ENCODE measurements at places on chromosomes 7 and 10.

DNA sequence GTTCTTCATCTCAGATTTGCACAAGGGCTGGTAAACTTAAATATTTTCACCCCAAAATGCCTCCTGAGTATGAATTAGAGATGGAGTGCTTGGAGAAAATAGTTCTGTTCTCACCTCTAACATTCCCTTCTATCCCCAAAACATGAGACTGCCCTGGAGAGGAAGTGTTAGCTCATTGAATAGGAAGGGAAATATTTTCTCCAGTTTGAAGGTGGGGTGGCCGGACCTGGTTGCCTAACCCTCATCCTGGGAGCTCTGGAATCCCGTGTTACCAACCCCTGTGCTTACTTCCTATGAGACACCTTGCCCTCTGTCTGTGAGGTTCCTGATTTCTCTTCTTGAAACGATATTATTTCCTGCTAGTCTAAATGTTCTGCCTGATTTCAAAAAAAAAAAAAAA, 779 bp downstream of the IFIT2 start:
- DNase-seq: no peak

- DNase-seq: no peak
Observed at GRCh38 chr10:110780704-110781103, 91.0 kb upstream of the PDCD4 start.

GRCh38 chr7:91251877-91252276, 12.4 kb upstream of the FZD1 start:
- DNase-seq: no peak

DNA sequence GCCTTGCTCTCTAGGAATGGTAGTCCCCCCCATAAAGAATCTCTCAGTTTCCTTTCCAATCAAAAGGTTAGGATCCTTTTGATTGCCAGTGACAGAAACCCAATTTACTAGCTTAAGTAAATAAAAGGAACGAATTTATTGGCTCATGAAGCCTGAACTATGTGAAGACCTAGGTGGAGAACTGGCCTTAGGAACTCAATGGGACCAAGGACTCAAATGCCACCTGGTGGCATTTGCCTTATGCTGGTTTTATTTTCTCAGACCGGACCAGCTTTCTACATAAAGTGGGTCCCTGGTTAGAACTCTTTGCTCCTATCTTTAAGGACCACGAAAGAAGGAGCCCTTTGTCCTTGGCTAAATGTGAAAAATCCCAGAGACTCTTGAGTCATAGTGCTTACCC, 25.4 kb downstream of the CFTR start:
- DNase-seq: no peak

DNA sequence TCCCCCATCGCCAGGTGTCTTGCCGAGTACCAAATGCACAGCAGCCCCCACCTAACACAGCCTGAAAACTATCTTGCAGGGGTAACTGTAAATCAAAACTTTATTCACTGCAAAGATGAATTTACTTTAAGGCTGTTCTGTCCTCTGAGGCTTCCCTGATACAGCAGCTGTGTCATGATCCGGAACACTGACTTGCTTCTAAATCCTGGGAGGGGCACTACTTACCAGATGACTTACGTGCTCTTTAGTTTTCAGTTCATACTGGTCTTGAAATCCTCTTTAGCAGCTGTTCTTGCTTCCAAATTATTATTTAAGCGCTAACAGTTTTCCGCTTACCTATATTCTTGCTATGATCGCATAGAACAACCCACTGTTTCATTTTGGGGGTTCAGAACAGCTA, 4.9 kb downstream of the DYNC1I1 start:
- no peak for DNase-seq

DNA sequence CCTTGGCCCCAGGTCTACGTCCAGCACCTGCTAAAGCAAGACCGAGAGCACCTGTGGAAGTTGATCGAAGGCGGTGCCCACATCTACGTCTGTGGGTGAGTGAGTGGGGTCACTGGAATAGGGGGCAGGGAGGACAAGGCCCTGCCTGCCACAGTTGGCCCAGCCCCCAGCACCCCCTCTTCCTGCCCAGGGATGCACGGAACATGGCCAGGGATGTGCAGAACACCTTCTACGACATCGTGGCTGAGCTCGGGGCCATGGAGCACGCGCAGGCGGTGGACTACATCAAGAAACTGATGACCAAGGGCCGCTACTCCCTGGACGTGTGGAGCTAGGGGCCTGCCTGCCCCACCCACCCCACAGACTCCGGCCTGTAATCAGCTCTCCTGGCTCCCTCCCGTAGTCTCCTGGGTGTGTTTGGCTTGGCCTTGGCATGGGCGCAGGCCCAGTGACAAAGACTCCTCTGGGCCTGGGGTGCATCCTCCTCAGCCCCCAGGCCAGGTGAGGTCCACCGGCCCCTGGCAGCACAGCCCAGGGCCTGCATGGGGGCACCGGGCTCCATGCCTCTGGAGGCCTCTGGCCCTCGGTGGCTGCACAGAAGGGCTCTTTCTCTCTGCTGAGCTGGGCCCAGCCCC, 8.1 kb downstream of the TMEM120A start:
- DNase-seq: no peak

DNA sequence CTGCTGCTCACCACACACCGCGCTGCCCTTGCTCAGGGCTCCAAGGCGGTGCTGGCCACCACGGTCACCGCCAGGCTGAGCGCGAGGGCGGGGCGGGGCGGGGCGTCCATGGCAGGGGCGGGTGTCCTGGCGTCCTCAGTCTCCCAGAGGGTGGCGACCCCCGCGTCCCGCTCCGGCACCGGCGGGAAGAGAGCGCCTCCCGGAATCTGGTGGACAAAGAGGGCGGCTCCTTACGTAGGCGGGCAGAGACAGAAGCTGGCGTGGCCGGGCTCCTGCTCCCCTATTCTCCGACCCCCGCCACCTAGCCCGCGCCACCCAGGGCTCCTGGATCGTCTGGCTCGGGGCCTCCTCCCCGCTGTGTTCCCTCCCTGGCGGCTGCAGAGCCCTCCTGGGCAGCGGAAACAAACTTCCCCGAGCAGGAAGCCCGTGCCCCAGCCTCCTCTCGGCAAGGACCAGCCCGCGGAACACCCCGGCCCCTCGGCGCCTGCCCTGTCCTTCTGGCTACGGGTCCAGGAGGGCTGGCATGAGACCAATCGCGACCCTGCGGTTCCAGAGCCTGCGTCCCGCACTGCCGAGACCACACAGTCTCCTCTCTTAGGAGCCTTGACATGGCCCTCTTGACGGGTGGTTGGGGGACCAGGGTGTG, 133.8 kb upstream of the ZNF92 start:
- DNase-seq: peak; percentile 44

GRCh38 chr10:131495224-131495623, 183.7 kb upstream of the TCERG1L start:
- no peak for DNase-seq

- no peak for DNase-seq
Observed at GRCh38 chr7:116213361-116214130, 3.2 kb downstream of the TES start.

GRCh38 chr10:24904824-24905223, 47.6 kb downstream of the PRTFDC1 start:
- no peak for DNase-seq

DNA sequence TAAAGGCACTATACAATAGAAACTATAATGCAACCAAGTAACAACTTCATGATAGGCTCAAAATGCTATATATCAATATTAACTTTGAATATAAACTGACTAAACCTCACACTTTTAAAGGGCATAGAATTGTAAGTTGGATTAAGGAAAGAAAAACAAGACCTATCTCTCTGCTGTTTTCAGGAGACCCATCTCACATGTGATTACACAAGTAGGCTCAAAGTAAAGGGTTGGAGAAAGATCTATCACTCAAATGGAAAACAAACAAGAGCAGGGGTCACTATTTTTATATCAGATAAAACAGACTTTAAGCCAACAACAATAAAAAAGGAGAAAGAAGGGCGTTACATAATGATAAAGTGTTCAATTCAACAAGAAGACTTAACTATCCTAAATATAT, 155.5 kb downstream of the CDK14 start:
- DNase-seq: no peak

DNA sequence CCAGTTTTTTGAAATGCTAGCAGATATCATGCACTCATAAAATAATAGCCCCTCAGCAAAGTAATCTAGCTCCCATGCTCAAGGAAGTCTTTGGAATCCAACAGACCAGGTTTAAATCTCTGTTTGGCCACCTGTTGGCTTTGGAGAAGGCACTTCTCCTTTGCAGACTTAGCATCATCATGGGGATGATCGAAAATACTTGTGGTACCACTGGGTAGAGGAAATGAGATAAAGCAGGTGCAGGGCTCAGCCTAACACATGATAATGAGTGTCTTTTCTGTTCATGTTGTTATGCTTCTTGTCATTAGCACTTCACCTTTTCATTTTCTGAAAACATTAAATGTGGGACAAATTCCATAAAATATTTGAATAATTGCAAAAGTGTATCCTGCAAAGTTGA, 67.4 kb downstream of the LRRC18 start:
- no peak for DNase-seq

- DNase-seq: no peak
Observed at GRCh38 chr7:75985009-75985517, 9.3 kb downstream of the TMEM120A start.

- no peak for DNase-seq
Observed at GRCh38 chr7:134784251-134785049, 5.0 kb downstream of the CALD1 start.

DNA sequence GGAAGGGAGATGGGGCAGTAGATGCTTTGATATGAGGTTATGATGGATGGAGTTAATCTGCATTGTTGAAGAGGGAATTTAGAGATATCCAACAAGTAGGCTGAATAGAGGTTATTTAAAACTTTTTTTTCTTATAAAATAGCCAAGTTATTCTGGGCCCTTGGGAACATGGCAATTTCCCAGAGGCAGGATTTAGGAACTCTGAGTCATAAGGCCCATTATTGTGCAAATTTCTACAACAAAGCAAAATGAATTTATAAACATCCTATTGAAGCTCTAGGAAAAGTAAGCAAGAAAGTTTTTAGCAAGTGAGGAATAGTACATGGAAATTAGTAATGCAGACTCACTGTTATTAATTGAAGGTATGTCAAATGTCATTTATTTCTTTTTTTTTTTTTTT, 160.9 kb upstream of the NPY start:
- no peak for DNase-seq

- no peak for DNase-seq
Observed at GRCh38 chr10:49330127-49330665, 31.2 kb downstream of the C10orf71 start.

DNA sequence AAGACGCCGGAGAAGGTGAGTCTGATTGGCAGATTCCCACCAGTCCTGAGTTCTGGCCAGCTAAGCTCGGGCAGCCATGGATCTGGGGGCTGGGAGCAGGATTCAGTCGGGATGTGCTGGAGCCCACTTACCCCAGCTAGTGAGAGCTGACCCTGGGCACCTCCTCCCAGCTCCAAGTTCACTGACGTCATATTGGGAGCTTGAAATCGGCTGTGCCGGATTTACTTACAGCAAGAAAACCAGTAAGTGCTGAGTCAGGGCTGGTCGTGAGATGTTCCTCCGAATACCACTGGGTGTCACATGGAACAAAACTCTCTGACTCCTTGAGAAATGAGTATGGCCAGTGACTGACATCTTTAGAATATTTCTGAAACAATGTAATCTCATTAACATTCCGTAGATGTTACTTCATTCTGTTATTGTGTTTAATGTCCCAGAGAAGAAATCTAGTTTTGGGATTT, 621.2 kb downstream of the SDK1 start:
- DNase-seq: no peak

- DNase-seq: no peak
Observed at GRCh38 chr10:105840288-105840770, 1199.2 kb downstream of the SORCS3 start.

DNA sequence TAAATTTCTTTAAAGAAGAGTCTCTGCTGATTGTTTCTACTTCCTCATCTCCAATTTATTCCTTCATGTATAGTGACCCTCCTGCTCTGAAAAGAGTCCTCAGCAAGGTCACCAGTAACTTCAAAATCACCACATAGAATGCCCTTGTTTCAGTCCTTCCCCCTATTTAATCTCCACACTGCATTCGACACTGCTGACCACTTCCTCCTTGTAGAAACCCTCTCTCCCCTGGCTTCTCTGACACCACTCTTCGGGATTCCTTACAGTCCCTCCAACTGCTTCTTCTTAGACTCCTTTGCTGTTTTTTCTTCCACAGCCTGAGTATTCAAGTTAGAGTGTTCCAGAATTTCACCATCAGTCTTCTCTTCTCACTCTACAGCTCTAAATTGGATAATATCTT, 89.5 kb downstream of the VPS41 start:
- DNase-seq: no peak

DNA sequence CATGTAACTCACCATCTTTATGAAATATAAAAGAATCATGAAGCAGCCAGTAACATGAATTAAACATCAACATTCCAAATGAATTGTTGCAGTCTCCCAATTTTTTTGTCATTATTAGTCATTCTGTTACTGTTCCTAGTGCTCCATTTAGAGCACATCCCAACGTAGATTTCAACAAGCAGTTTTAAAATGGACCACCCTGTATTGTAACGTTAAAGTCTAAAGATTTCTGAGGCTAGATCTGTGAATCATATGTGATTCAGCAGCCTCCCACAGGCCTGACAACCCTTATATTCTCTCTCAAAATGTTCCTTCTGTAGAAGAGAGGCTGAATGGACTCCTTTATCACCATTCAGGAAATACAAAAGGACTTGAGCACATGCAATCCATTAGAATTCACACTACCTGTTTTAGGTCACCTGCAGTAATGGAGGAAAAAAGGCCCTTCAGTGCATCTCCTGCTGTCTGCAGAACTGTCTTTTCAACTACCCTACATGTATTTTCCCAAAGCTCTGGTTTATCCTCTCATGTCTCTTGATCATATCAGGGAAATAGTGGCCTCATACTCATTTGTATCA, 81.4 kb downstream of the CACNA2D1 start:
- no peak for DNase-seq

GRCh38 chr7:8433477-8434289, at the start of gene NXPH1:
Gene NXPH1, plus strand, starts transcription at chr7:8433609.
- peak; percentile 95 for DNase-seq

DNA sequence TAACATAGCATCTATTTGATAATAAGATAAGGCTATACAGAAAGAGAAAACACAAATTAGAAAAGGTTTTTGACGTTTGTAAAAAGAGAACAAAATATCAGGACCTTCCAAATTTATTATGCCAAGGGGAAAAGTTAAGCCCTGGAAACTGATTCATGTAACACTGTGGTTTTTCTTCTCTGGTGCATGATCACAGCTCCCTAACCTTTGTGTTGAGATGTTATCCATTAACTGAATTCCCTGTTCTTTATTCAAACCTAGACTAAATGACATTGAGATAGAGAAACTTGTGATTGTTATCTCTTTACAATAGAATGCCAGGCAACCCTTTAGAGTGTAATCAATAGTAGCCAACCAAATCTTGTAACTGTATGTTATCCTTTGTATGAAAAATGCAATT, 141.5 kb upstream of the NRG3 start:
- DNase-seq: no peak
